ENCODE measurements at places on chromosomes 13 and 19. TPM values are rescaled to one million over a fixed set of nuclear protein-coding genes. Genes with fewer than 3 reads are reported as not detected.

Gene FCAR
- 9.1 TPM for total RNA-seq

Gene PCDH8
- 19.4 TPM for total RNA-seq

Gene TNFAIP8L1
- 5.5 TPM for total RNA-seq

Gene IPO5
- total RNA-seq: 158 TPM

Gene BST2
- 14.5 TPM for total RNA-seq

Gene FGF21
- not detected for total RNA-seq

Gene PLPPR2
- 30.7 TPM for total RNA-seq

Gene ZNF540
- total RNA-seq: 20.0 TPM

Gene GIPC1
- total RNA-seq: 58.3 TPM

Gene CILP2
- 0.33 TPM for total RNA-seq
